A549 treated with CORT108297 at 1 μM for 4 hours (cell line): ENCODE measurements at places on chromosomes 5 and 9. TPM values are rescaled to one million over a fixed set of nuclear protein-coding genes. Genes with fewer than 3 reads are reported as not detected.

The ADAMTS2 gene
- total RNA-seq, result 0.05 to 0.22 TPM (median 0.08 TPM) in 5 replicates

The SHC3 gene
- 0.32 to 0.59 TPM (median 0.54 TPM) in 5 replicates for total RNA-seq

The LCNL1 gene
- total RNA-seq, result 0.03 to 0.06 TPM (median 0.05 TPM) in 4 of 5 replicates, not detected in the other

The SIMC1 gene
- total RNA-seq, result 10.5 to 15.6 TPM (median 14.2 TPM) in 5 replicates

The TRIM14 gene
- 10.6 to 13.9 TPM (median 13.2 TPM) in 5 replicates for total RNA-seq

The PIP5K1B gene
- total RNA-seq, result 0.02 TPM in 1 of 5 replicates, not detected in the others

The LCN10 gene
- total RNA-seq, result not detected in 5 replicates
